ENCODE measurements at places on chromosomes 5 and 9.

DNA sequence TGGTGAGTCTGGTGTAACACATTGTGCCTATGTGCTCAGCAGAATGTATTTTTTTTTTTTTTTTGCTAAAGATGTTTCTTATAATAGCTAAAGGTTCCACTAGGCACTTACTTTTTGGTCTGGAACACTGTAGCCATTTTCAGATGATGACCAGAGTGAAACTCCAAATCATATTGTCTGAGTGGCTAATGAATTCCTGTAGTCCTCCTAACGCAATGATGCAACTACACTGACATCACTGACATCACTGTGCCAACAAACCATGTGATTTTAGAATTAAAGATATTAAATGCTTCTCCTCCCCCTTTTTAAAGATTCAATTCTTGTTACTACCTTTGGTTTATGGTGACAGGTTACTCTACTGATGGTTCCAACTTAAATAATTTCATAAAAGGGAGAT lies 28.8 kb downstream of the JAKMIP2 start:
- no peak for DNase-seq

DNA sequence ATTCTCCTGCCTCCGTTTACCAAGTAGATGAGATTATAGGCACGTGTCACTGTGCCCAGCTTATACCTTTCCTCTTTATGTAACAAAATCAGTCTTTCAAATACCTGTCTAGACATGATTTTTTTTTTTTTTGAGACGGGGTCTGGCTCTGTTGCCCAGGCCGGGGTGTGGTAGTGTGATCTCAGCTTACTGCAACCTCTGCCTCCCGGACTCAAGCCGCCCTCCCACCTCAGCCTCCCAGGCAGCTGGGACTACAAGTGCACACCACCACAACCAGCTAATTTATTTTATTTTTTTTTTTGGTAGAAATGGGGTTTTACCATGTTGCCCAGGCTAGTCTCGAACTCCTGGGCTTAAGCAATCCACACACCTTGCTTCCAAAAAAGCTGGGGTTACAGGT lies 13.2 kb downstream of the NADK2 start:
- DNase-seq, result no peak

GRCh38 chr5:137995077-137995748 lies 37.7 kb downstream of the FAM13B start:
- DNase-seq, result peak; percentile 66

GRCh38 chr5:143484601-143485000 lies 81.1 kb upstream of the NR3C1 start:
- no peak for DNase-seq

GRCh38 chr9:123339666-123340510 lies 16.1 kb upstream of the CRB2 start:
- no peak for DNase-seq

- no peak for DNase-seq
These were observed 41.5 kb downstream of the SVEP1 start for GRCh38 chr9:110537841-110538646.

DNA sequence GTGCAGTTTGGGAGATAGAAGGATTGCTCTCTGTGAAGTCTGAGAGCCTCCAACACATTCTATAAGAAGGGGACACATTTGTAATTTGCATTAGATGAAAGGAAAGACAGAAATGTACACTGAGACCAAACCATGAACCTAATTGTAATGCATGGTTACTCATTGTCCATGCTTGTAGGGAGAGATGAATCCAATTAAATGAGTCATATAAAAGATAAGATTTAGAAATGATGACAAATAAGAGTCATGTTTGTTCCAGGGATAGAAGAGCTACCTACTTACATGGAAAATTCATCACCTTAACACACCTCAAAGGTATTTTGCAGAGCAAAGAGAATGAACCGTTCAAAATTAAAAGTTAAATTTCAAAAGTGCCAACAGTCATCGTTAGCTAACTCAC lies 85.1 kb downstream of the FBXL7 start:
- no peak for DNase-seq

DNA sequence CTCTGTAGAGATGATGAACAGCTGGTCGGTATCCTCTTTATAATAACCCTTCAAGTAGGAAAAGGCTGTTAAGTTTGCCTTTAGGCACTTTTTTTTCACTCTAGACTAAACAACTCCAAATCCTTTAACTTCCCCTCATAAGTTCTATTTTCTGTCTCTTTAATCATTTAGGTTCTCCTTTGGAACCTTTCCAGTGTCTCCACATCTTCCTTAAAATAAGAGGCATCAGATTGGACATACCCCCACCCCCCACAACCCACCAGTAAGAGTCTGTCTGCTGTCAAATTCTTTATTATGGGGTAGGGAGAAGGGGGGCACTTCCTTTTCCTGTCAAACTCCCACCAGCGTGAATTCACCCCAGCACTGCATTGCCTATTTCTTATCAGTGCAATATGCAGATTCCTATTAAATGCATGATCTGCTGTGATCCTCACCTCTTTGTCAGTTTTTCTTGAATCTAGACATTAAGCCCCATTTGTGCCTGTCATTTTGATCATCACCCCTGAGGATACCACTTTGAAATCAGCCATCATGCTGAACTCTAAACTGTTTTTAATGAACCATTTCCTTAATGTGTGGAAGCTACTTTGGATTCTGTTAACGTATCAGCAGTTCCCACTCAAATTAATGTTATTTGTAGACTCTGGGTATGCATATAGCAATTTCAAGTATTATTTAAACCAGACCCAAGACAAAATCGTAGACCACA lies 212.2 kb downstream of the PDZD2 start:
- DNase-seq, result no peak

- DNase-seq, result no peak
These were observed 283.3 kb upstream of the TUT7 start for GRCh38 chr9:86637515-86637914.

DNA sequence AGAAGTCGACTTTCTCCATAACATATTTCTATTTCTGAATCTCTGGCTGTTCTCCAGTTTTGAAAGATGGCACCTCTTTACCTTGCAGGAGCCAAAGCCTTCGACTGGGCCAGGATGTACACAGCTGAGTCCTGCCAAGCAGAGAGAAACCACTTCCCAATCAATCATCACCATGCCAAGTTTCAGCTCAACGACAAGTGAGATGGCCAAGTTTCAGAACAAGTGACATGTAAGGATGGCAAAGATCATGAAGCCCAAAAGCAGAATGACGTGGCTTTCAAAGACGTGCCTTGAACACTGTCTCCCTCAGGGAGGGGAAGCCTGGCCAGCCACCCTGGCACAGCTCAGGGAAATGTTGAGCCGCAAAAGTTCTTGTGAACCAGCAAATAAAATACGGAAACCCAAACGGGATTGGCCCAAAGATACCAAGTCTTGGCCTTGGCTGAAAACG lies 17.7 kb downstream of the STK10 start:
- no peak for DNase-seq

GRCh38 chr5:112560371-112560770 lies 141.3 kb upstream of the EPB41L4A start:
- DNase-seq, result no peak

GRCh38 chr9:101032426-101032825 lies 3.9 kb downstream of the PLPPR1 start:
- DNase-seq, result no peak

- no peak for DNase-seq
These were observed 167.2 kb downstream of the XRCC4 start for GRCh38 chr5:83244516-83244915.

DNA sequence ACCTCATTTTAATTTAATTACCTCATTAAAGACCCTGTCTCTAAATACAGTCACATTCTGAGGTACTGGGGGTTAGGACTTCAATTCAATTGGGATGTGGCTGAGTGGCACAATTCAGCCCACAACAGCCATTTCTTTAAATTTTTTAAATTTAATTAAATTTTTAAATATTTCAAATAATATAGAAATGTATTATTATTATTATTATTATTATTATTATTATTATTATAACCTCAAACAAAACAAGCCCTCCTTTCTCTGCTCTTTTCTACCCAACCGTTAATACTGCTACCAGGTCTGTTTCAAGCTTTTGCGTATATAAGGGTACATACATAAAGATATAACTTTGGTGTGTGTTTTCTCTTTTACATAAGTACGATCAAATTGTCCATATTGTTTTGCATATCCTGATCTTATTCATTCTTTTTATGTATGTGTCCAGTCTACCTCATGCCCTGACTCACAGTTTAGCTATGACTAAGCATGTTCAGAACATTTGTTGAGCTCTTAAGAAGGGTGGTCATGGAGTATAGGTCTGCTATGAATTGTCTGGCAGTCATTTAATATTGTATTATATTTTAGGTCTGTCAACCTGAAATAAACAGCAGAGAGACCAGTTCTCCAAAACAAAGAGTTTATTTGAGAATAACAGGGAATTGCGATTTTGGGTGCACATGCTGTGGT lies 16.1 kb upstream of the RAB14 start:
- DNase-seq, result no peak

- no peak for DNase-seq
These were observed 18.6 kb downstream of the IRX2 start for GRCh38 chr5:2732850-2733249.

- DNase-seq, result no peak
These were observed 116.3 kb downstream of the FANCC start for GRCh38 chr9:95201206-95201605.

DNA sequence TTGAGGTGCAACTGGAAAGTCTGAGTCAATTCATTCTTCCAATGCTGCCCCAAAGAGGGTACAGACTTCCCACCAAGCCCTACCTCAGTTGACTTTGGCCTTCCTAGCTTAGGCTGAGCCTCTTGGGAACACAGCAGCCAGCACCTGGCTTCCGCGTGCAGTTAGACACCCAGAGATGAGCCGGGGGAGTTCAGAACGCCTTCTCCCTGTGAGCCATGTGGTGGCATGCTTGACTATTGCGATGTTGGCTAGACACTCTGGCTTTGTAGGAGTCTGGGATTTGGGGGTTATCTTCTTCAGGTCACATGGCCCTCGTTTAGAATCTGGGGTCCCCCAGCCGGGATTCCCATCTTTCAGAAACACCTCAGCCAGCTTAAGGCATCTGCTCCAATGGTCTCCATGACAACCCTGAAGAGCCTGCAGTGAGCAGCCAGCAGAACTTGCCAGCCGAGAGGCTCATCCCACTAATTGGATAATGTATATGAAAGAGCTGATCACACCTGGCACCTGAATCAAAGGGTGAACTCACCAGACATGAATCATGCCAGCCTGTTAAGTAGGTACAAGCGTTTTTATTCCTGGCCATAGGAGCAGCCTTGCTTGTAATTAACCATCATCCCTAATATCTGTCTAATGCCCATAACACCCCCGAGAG lies 167.5 kb downstream of the SYK start:
- DNase-seq, result no peak

DNA sequence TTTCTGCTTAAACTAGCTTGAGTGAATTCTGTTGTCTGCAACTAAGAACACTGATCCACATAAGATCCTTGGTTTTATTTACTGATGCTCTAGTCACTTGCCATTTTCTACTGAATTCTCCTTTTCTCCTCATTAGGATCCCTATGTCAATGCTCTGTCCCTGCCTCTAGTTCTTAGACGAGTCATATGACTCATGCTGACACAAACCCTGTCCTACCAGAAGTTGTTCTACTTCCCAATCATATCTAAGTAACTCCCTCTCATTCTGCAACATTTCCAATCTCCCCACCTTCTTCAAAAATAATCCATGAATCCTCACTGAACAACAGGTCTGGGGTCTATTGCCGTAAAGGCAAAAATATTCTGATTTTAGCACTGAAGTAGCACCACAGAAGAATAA lies 47.1 kb upstream of the DMRT1 start:
- no peak for DNase-seq

DNA sequence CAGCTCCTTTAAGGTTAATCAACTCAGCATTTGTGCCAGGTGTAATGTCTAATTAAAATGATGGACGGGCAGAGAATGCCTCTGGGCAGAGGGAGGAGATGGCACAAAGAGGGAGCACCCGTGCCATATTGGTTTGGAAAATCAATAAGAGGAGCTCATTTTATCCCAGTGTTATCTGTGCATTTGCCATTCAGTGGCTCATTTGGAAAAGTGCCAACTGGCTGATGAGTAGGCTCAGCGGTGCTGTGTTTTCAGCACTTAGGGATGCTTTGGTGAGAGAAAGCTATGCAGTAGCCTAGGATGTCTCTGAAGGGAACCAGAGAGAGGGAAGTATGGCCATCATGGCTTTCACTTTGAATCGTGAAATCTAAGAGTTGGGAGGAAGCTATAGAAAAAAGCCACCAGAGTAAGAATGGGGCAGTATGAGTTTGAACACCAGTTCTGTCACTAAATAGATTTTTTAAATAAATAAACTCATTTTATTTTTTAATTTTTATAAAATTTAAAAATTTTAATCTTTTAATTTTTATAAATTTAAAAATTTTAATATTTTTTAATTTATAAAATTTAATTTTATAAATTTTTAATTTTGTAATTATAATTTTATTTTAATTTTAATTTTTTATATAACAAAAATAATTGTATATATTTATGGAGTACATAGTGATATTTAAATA lies 472.8 kb downstream of the BRINP1 start:
- DNase-seq, result no peak

- no peak for DNase-seq
These were observed 229.3 kb upstream of the CTNND2 start for GRCh38 chr5:12133520-12133919.

GRCh38 chr9:110994771-110995241 lies 43.5 kb downstream of the LPAR1 start:
- no peak for DNase-seq

GRCh38 chr5:945691-946551 lies 53.2 kb downstream of the TRIP13 start:
- DNase-seq, result no peak

- DNase-seq, result no peak
These were observed 28.0 kb upstream of the MAP1B start for GRCh38 chr5:72079288-72079687.

GRCh38 chr5:72438141-72438540 lies 69.1 kb downstream of the ZNF366 start:
- DNase-seq, result no peak
